ENCODE measurements at places on chromosomes 7 and 10.

DNA sequence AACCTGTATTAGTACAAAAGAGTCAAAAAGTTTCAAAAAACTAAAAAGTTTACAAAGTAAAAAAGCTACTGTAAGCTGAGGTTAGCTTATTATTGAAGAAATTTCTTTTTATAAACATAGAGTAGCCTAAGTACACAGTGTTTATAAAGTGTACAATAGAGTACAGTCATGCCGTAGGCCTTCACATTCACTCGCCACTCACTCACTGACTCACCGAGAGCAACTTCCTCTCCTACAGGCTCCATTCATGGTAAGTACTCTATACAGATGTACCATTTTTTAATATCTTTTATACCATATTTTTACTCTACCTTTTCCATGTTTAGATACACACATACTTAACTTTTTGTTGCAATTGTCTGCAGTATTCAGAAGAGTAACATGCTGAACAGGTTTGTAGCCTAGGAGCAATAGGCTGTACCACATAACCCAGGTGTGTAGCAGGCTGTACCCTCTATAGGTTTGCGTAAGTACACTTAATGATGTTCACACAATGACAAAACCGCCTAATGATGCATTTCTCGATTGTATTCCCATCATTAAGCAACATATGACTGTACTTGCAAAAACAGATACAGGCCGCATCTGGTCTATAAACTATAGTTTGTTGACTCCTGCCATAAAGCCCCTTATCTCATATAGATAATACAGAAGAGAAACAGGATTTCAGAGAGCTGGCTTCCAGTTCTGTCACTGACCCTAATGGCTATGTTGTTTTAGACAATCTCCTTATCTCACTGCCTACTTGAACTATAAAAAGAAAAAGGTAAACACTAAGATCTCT lies 438.8 kb downstream of the HTR7 start:
- no peak for DNase-seq

GRCh38 chr7:78197447-78197846 lies 398.9 kb downstream of the PHTF2 start:
- DNase-seq = no peak

- DNase-seq = no peak
Observed at GRCh38 chr10:45398595-45398994, 24.6 kb downstream of the ALOX5 start.

- DNase-seq = no peak
Observed at GRCh38 chr10:102407425-102408130, 11.0 kb downstream of the PSD start.
